Activated CD4-positive, alpha-beta T cell treated with anti-CD3 and anti-CD28 coated beads for 24 hours (primary cell): ENCODE measurements at places on chromosomes 12 and 14.

DNA sequence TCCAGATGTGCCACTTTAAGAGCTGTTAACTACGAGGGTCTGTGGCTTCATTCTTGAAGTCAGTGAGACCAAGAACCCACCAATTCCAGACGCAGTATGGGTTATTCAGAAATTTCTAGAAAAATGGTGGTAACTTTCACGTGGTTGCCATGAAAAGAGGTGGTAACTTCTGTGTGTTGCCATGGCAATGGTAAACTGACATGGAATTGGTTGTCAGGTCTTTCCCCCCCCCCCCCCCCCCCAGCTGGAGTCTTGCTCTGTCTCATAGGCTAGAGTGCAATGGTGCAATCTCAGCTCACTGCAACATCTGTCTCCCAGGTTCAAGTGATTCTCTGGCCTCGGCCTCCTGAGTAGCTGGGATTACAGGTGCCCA lies 18.8 kb upstream of the VWF start:
- DNase-seq = no peak

DNA sequence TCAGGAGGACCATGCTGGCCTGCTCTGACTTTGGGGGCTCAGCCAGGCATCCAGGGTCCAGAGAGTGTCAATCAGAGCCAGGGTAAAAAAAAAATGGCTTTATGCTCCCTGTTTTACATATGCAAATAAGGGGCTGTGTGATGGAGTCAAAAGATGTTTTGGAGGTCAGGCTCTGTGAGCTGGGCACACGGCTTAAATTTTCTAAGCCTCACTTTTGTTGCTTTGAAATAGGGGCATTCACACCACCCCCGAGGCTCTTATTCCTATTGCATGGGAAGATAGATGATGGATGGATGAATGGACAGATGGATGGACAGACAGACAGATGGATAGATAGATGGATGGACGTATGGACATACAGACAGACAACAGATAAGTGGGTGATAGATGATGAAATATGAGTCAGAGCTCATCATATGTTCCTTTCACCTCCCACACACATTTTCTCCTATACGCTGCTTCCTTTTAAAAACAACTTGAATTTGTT lies 42.7 kb downstream of the RIN3 start:
- DNase-seq = no peak

DNA sequence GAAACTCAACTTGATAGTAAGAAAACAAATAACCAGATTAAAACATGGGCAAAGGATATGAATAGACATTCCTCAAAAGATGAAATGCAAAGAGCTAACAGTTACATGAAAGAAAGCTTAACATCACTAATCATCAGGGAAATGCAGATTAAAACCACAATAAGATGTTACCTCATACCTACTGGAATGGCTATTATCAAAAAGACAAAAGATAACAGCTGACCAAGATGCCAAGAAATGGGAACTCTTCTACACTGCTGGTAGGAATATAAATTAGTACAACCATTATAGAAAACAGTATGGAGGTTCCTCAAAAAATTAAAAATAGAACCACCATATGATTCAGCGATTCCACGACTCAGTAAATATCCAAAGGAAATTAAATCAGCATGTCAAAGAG lies 18.8 kb downstream of the KCNH5 start:
- no peak for DNase-seq

DNA sequence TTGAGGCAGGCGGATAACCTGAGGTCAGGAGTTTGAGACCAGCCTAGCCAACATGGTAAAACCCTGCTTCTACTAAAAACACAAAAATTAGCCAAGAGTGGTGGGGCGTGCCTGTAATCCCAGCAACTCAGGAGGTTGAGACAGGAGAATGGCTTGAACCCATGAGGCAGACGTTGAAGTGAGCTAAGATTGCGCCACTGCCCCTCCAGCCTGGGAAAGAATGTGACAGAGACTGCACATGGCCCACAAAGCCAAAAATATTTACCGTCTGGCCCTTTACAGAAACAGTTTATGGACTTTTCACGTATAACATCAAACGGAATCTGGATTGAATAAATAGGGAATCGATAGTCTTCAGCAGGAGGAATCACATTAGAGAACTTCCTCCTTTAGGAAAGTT lies 3.5 kb downstream of the RSRC2 start:
- no peak for DNase-seq

GRCh38 chr12:129868575-129868974 lies 35.2 kb downstream of the TMEM132D start:
- no peak for DNase-seq
